Stimulated activated naive CD4-positive, alpha-beta T cell treated with Interleukin-2 at 50 U/mL for 16 hours (primary cell): ENCODE measurements at places on chromosomes 11 and 22.
A peak's percentile ranks its signal among the peaks of the same experiment; 100 is the strongest.

- no peak for DNase-seq
Observed at GRCh38 chr22:24506802-24507438, 11.8 kb downstream of the UPB1 start.

- no peak for DNase-seq
Observed at GRCh38 chr11:22633354-22633902, 7.8 kb upstream of the FANCF start.

GRCh38 chr11:109584001-109584972 is 162.3 kb downstream of the C11orf87 start:
- no peak for DNase-seq

GRCh38 chr11:71330996-71331395 is 78.6 kb upstream of the SHANK2 start:
- no peak for DNase-seq

- DNase-seq: no peak
Observed at GRCh38 chr11:107252429-107253161, 205.0 kb downstream of the CWF19L2 start.

DNA sequence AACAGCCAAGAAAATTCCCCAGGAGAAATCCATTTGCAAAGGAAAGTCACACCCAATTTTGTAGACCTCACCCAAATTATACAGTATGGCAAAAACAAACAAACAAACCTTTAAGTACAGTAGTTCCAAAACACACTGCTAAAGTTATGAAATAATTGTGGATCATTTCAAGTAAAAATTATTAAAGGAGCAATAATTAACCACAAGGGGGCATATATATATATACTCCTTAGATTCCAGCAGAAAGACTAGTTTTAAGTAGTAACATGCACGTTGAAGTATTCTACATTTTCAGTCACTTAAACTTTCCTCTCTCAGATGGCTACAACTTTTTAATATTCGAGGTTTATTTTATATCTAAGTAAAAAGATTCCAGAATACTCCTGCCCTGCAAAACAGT is 26.8 kb downstream of the RNF141 start:
- DNase-seq: no peak

DNA sequence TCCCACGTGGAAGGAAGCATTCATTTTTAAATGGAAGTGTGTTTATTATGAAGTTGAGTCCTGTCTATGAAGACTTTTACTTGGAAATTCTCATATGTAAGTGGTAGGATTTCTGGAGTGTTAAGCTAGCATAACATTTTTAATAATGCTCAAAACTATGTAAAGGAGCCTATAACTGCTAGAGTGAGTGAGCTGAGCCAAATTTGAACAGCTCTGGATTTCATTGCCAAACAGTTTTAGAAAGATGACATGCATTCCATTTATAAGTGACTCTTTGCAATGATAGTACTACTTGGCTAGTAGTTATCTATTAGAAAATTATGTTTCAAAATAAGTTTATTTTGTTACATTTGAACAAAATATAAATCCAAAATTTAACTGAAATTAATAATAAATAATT is 721.2 kb downstream of the LUZP2 start:
- DNase-seq: no peak

GRCh38 chr11:72451831-72452376 is 17.6 kb upstream of the CLPB start:
- DNase-seq: no peak

- no peak for DNase-seq
Observed at GRCh38 chr22:44147821-44148574, 32.7 kb upstream of the PARVG start.

GRCh38 chr11:59053387-59053786 is 32.7 kb upstream of the GLYATL1B start:
- peak; percentile 68 for DNase-seq

GRCh38 chr22:19898831-19899567 is 42.6 kb upstream of the COMT start:
- DNase-seq: no peak

DNA sequence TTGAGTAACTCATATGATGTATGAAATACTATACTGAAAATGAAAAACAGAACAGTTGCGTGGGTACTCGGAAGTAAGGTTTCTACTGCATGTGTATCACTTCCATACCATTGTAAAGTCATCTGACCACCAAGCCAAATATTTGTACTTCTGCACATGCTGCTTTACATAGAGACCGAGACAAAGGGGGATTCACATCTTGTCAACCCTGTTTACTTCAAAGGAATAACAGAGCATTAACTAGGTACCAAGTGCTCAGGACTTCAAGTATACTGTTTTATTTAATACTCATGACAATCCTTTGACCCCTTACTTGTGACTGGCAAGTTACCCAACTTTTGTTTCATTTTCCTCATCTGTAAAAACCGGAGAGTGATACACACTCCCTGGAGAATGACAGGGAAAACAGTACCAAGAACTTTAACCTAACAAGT is 9.9 kb downstream of the MAPK1 start:
- DNase-seq: no peak

- no peak for DNase-seq
Observed at GRCh38 chr22:48044487-48045060, 1282.1 kb downstream of the TBC1D22A start.

DNA sequence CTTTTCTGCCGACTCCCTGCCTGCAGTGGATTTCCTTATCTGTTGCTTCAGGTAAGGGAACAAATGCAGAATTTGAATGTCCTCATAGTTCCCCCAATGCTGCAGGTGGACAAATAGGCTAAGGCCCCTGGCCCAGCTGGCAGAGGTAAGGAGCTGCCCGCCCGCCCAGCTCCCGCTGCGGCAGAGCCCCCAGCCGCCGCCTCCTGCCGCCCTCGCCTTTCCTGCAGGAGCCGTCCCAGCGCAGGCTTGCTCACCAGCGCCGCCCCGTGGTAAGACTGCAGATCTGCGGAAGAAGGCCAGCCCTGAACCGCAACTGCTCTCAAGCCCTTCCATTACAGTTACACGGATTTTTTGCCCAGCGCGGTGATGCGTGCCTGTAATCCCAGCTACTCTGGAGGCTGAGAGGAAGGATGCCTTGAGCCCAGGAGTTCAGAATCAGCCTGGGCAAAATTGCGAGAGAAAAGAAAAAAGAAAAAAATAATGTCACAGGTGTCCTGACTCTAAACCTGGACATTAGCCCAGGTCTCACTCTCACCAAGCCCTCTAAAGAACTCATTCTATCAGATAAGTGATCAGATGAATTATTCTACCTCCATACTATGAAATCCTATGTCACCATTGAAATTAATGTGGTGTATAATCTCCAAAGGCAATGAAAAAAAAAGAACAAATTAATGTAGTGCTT is 51.2 kb upstream of the EMID1 start:
- peak; percentile 24 for DNase-seq

DNA sequence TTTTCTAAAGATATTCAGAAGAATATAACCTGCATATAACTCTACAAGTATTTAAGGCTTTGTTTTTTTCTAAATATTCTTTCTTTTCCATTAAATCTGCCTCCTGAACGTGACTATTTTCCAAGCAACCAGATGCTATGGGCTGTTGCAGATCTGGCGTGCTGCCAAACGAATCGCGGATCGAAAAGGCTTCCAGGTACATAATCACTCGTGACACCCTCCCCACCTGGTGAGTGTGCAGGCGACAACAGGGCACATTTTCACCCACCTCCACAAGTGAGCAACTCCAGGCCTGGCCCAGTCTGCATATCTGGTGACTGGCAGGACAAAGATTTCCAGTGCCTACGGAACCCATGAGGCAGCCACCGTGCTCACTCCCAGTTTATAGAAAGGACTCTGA is 660.1 kb downstream of the OPCML start:
- DNase-seq: no peak

- DNase-seq: peak; percentile 33
Observed at GRCh38 chr22:41405588-41405987, 23.8 kb downstream of the TEF start.

- no peak for DNase-seq
Observed at GRCh38 chr11:34464591-34465051, 25.9 kb downstream of the CAT start.

- DNase-seq: no peak
Observed at GRCh38 chr11:85718991-85719807, 33.2 kb upstream of the CCDC89 start.

DNA sequence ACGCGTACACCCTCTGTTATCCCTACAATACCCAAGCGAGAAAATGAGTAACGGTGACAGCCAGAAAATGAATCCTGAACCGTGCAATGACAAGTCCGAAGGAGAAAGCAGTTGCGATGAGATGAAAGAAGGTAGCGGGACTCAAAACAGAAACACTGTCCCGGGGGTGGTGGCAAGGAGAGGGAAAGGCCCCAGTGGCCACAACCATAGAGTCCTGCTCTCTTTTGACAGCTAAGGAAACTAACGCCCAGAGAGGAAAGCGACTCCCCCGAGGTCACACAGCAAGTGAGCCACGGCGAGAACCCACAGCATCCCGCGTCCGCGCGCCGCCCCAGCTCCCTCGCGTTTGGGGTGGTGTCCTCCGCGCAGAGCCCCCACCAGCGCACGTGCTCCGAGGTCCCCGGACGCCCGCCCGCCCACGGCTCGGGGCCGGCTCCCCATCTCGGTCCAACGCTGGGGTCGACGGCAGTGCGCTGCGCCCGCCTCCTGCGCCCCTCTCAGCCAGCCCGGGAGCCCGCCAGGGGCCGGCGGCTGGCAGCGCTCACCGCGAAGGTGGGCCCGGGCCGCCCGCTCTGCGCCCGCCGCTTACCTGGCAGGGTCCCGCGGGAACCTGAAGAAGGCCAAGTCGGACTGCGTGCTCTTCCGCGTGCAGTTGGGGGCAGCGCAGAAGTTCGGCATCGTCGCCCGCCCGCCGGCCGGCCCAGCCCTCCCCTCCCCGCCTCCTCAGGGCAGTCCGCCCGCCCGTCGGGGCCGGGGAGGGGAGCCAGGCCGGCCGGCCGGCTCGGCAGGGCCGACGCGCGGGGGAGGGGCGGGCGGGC is 564 bp downstream of the THAP12 start:
- peak; percentile 74 for DNase-seq

DNA sequence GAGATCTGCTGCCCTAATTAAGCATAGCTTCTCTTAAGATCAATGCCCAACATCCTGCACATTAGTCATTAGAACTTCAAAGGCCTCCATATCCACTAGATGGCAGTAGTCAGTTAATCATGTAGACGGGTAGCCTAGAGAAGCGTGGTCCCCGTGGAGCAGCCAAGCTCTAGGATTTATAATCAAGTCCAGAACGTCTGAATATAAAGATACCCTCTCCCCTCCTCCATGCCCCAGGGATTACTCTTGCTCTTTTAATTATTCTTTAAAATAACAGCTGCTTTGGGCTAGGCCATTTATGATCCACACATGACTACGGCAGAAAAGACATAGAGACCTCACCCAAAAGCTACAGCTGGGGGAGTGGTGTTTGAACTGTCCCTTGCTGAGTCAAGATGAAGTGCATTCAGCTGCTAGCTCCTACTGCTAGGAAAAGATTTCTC is 327.6 kb upstream of the PLET1 start:
- DNase-seq: no peak

DNA sequence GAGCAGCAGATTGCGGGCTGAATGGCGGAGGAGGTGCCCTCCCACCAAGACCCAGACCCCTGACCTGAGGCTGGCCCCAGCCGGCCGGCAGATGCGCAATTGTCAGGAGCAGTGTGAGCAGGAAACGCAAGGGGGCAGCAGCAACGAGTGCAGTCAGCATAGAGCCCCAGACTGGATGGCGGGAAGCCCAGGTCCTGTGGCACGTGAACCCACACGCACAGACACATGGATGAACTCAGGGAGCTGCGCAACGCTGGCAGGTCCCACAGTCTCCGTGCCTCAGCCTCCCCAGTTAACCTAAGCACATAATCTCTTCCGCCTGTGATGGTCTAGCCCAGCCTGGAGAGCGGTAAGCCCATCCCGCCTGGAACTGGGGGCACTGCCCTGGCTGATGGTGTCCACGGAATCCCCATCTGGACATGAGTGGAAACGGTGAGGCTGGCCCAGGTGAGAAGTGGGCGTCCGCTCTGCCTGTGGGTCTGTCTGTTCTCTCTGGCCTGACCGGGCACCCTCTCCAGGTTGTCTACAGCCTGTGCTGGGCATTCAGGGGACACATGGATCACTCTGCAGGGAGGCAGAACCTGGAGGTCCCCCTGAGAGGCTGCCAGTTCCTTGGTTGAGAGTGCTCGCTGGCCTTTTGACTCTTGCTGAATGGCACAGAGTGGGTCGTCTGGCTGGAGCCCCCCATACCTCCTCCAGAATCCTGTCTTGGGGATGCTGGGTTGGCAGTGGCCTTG is 626 bp upstream of the TBX10 start:
- peak; percentile 60 for DNase-seq

DNA sequence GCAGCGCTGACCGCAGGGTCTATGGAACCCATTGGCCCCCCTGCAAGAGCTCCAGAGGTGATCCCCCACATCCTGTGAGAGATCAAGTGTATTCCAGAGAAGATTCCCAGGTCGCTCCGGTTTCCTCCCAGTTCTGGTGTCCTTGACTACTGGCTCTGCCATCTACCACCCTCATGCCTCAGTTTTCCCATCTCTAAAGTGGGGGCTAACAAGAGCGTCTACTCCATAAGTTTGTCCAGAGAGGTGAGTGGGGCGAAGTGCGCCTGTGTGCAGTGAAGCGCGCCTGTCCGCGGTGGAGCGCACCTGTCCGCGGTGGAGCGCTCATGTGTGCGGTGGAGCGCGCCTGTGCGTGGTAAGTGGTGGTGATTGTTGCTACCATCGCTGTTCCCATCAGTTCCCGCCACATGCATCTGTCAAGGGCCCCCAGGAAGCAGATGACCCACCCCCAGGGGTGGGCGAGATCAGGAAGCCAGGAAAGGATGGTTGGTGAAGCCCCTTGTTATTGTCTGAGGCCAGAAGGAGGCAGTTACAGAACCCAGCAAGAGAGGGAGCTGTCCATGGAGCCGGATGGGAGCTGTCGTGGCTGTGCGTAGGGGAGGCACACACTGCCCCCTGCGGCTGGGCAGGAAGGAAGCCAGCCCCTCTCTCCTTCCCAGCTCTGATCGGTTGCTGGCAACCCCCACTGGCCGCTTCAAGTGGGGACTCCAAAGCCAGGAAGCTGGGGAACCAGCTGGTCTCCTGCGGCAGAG is 73.2 kb upstream of the FGF3 start:
- no peak for DNase-seq

DNA sequence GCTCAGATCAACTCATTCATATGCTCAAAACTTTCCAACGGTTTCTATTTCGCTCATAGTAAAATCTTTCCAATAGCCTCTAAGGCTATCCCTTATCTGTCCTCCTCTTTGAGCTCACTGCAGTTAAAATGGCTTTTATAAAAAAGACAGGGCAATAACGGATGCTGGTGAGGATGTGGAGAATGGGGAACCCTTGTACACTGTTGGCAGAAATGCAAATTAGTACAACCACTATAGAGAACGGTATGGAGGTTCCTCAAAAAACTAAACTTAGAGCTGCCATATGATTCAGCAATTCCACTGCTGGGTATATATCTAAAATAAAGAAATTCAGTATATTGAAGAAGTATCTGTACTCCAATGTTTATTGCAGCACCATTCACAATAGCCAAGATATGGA is 345.6 kb downstream of the DLG2 start:
- no peak for DNase-seq
